AG04450 (cell line): ENCODE measurements at places on chromosomes 12 and 14.

DNA sequence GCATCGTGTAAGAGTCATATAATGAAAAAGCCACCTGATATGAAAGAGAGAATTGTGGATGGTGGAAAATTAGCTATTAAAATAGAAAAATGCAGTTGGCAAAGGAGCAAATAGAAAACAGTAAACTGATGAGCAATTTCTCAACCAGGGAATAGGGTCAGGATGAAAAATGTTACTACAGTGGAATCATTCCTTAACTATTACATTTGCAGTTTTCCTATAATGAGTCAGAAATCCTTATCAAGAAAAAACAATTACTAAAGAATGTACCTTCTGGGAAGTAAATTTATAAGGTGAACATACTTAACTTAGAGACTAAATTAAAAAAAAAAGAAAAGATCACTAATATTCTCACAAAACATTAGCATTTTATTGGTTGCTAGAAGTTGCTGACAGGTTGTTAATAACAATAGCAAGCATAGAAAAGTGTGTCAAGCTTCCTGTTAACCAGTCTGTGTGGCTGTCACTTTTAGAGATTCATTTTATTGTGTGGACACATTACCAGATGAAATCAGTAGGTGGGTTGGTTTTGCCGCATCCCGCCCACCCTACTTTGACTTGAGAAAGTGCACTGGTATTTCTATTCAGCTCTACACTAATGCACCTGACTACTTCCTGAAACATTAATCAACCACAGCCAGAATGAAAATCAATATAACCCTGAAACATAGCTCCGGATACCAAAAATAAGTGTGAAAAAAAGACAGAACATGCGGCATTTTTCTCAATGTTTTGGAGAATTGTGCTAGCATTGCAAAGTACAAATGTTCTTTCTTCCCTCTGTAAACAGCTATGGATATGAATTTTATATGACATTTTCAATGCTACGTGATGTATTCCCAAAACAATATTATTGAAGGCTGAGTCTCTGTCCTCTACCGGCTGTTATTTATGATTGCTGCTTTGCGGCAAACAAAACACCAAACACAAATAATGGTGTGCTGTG is 576.7 kb downstream of the SLC16A7 start:
- no peak for DNase-seq

GRCh38 chr14:104771918-104772706 is 19.2 kb downstream of the SIVA1 start:
- no peak for DNase-seq

GRCh38 chr14:34874386-34875030 is 652 bp downstream of the BAZ1A start:
- DNase-seq: no peak

- no peak for DNase-seq
These were observed 11.9 kb upstream of the CCND2 start for GRCh38 chr12:4261655-4262054.

DNA sequence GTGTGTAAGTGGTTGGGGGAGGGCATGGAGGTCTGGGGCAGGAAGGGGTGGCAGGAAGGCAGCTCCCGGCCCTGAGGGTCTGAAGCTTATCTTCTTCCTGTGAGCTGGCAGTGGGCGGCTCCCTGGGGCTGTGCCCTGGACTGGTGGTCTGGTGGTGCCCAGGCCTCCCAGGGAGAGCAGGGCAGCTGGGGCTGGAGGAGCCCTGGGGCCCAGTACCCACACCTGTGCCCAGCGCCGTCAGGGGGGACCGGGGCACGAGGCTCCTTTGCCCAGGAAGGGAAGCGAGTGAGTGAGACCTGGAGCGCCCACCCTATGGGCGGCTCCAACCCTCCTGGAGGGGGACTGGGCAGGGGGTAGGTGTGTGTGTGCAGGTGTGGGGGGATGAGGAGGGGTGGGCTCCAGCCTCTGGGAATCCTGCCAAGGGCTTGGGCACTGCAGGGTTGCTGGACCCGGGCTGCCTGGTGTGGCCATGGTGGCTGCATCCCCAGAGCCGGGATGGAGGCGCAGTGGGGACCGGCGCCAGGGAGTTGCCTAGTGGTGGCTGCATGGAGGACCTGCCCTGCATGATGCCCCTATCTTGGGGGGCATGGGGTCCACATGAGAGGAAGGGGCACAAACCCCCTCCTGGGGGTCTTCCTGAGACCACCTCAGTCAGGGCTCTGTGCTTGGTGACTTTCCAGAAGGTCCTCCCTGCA is 353.6 kb downstream of the TMEM121 start:
- DNase-seq: no peak

GRCh38 chr12:130049666-130050065 is 112.6 kb upstream of the FZD10 start:
- DNase-seq: no peak

DNA sequence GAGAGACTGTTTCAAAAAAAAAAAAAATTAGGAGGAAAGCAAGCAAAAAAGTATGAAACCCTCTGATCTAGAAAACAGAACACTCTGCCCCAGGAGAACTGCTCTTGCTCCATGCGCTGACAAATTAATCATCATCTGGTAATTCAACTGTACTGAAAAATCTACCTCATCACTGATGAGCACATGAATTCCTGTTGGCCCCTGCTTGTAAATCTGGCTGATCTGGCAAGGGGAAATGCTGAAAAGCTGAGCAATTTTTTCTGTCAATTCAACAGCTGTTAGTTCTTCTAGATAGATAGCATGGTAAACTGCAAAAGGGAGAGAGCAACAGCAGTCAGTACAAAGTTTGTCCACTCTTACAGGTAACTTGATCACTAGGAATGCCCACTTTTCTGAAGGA is 15.2 kb upstream of the CSRNP2 start:
- DNase-seq: no peak

- no peak for DNase-seq
These were observed 18.9 kb upstream of the GPR132 start for GRCh38 chr14:105083926-105084685.

DNA sequence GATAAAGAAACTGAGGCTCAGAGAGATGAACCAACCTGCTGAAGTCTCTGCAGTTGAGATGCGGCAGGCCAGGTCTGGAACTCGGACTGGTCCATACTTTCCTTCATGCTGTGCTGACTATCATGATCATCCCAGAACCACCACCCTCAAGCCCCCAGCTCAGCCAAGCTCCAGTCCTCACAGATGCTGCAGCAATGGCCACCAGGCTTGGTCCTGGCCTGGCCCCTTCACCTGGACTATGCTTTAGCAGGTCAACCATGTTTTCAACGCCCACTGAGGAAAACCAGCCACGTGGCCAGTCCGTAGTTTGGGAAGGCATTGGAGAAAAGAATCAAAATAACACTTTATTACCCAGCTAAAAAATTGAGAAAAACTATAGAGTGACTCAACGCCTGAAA is 1.4 kb downstream of the GPR68 start:
- DNase-seq: no peak

DNA sequence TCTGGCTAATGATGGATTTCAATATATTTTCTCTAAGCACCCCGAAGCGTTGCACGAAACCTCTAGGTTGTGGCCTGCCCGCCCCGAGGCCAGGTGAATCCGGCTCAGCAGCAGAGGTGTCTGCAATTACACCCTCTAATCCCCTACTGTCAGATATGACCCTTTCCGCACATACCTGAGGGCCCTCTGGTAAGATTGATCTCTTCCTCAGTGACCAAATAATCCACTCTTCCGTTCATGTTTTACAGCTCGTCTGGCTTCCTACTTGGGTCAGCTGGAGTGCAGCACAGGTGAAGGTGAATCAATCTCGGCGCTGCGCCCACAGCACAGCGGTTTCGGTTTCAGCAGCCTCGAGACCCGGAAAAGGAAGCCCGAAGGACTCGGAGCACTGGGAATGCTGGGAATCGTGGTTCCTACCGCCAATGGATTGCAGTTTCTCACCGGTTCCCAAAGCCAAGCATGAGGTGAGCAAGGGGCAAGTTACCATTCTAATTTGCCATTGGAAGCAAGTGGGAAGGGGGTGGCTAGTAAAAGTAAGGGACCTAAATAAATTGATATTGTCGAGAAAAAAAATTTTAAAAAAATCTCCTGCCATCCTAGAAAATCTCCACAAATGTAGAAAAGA is at the start of gene SYNJ2BP:
Gene SYNJ2BP, minus strand, starts transcription at position 366 of the 625 bp plus-strand sequence. Its CDS starts 127 bp downstream, at position 239.
- peak; percentile 21 for DNase-seq

GRCh38 chr12:121092034-121092433 is 40.6 kb upstream of the P2RX7 start:
- no peak for DNase-seq

GRCh38 chr12:74066476-74066875 is 471.2 kb upstream of the ATXN7L3B start:
- DNase-seq: no peak

GRCh38 chr14:56210571-56210970 is 92.4 kb downstream of the PELI2 start:
- no peak for DNase-seq

- no peak for DNase-seq
These were observed 15.5 kb downstream of the PLXNC1 start for GRCh38 chr12:94163850-94164249.

DNA sequence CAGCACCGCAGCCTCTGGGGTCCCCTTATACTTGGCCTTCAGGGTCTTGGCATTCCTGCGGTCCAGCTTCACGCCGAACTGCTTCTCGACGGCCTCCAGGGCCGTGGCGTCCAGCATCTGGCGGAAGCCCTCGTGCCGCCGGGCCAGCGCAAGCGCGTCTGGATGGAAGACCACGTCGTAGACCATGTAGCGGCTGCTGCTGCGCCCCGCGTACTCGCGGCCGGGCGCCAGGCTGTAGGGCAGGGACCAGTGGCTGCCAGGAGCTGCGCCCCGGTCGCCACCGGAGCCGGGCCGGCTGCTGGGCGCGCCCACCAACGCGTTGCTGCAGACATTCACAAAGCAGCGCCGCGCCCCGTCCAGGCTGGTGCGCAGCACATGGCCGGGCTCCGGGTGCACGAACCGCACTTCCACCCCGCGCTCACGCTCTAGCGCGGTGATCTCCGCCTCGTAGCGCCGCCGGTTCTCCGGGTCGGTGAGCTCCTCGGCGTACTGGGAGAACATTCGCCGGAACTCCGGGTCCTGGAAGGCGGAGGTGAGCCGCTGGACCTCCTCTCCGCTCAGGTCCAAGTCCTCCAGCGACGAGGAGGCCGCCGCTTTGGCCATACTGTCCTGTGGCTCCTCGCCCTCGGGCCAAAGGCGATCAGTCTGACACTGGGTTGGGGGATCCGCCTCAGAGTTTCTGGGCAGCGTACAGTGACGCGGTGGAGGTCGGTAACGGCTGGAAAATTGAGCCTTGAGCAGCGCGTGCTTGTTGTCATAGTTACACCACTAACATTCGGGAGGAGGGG is at the start of gene DNAAF2:
Gene DNAAF2, minus strand, starts transcription at position 698 of the 788 bp plus-strand sequence. Its CDS starts 95 bp downstream, at position 603.
- DNase-seq: no peak

- DNase-seq: no peak
These were observed 11.8 kb upstream of the OR6S1 start for GRCh38 chr14:20652996-20653975.

DNA sequence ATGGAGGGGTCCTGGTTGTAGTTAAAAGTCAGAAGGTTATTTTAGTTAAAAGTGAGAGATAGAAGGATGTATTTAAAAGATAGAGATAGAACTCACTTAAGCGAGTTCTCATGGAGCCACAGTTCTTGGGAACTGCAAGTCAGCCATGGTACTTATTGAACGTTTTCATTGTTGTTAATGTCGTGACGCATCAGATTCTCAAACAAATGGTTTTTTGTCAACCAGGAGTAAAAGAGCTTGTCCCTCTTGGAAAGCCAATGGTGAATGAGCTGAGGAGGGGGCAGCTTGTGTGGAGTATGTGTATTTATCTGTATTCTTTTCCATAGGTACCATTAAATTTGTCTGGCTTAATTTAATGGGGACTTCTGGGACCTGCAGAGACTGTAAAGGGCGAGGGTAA is 68.6 kb downstream of the FIGNL2 start:
- no peak for DNase-seq
